Immature natural killer cell (primary cell): ENCODE measurements at places on chromosomes 5 and 9. TPM values are rescaled to one million over a fixed set of nuclear protein-coding genes. Genes with fewer than 3 reads are reported as not detected.

Gene RGMB
- polyA plus RNA-seq: 0.27 TPM

- no peaks in the 10 kb centered on the region for H3K36me3 ChIP-seq
- no peak for DNase-seq
- no peaks in the 10 kb centered on the region for H3K27me3 ChIP-seq
- H3K4me1 ChIP-seq: no peaks in the 10 kb centered on the region
- no peak overlapping the region for H3K4me3 ChIP-seq
Observed at GRCh38 chr5:109156885-109157284, 252.9 kb downstream of the PJA2 start.

Gene LECT2
- not detected for polyA plus RNA-seq

Gene ENTREP1
- not detected for polyA plus RNA-seq

Gene OR1Q1
- polyA plus RNA-seq: not detected

DNA sequence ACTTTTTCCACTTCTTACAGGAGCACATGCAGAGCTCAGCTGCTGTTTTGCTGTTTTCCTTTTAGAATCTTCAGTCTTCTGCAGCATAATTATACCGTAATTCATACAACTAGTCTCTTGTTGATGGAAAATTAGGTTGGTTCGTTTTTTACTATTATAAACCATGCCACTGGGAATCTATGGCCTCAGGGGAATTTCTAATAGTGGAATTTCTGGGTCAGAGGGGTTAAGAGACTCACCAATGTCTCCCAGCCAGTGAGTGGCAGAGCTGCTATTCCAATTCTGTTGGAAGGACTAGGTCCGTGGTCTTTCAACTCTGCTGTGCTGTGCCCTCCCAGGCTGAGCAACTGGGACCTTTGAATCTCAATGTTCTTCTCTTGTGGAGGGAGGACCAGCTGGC is 282.5 kb downstream of the ZSWIM6 start:
- H3K27me3 ChIP-seq: peaks cover 3% of the 10 kb centered on the region
- H3K4me3 ChIP-seq: no peak overlapping the region
- no peaks in the 10 kb centered on the region for H3K36me3 ChIP-seq
- H3K27ac ChIP-seq: no peak overlapping the region
- no peaks in the 10 kb centered on the region for H3K4me1 ChIP-seq

Gene FOXD4L3
- not detected for polyA plus RNA-seq

DNA sequence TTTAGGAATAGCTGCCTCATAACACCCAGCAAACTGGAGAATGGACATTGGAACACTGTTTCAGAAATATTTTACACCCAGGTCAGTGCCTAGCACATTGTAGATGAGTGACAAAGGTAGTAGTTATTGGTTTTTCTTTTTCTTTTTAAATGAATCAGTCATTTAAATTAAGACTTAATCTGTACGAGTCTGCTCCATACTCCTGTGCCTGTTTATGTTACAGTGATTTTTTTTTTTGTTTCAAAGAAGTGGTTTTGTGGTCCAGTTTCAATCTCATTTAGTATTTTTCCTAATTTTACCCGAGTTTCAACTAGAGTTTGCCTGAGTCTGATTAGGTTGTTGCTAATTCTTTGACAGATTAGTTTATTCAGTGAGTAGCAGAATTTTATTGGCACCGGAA is 16.2 kb downstream of the LMNB1 start:
- H3K27ac ChIP-seq: peak overlapping the region; percentile 20
- H3K4me1 ChIP-seq: peaks cover 6% of the 10 kb centered on the region
- peaks cover 3% of the 10 kb centered on the region for H3K36me3 ChIP-seq

GRCh38 chr5:97986069-97986468 is 787.4 kb upstream of the RGMB start:
- H3K4me1 ChIP-seq: no peaks in the 10 kb centered on the region
- H3K27me3 ChIP-seq: no peaks in the 10 kb centered on the region
- H3K4me3 ChIP-seq: no peak overlapping the region
- no peak for DNase-seq
- H3K36me3 ChIP-seq: no peaks in the 10 kb centered on the region

Gene FBP1
- 17.8 TPM for polyA plus RNA-seq

Gene CCL21
- polyA plus RNA-seq: not detected

- H3K4me1 ChIP-seq: no peaks in the 10 kb centered on the region
- no peak overlapping the region for H3K4me3 ChIP-seq
- H3K27me3 ChIP-seq: no peaks in the 10 kb centered on the region
Observed at GRCh38 chr9:792331-793260, 48.9 kb upstream of the DMRT1 start.

DNA sequence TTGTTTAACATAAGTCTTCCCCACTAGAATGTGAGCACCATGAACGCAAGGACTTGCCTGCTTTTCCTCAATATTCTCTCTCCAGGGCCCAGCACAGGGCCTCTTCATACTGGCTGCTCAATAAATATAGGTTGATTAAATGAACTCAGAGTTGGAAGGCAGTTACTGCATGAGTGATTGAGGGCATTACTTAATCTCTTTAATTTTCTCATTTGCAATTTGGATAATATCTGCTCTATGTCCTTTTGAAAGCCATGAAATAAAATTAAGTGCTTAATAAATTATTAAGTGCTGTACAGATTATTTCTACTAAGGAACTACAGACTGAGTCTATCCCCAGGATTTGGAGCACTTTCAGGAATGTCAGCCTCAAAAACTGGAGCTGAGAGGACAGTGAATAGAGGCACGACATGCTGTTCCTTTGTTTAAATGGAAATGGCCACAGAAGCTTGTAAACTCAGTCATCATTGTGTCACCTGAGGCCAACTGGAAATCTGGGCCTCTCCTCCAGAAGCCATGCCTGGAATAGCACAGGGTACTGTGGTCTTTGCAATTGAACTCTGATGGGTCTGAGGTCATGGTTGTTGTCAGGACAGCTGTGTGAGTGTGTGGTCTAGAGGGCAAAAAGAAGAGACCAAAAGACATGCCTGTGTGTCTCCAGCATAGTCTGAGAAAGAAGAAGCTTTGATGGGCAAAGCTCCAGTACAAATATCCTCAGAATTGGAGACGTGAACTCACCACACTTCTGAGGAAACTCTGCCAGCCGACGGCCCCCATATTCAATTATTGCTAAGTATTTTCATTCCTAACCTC is 86.1 kb downstream of the SH3TC2 start:
- no peak overlapping the region for H3K4me3 ChIP-seq
- no peak for DNase-seq
- H3K36me3 ChIP-seq: peaks cover 5% of the 10 kb centered on the region
- no peaks in the 10 kb centered on the region for H3K4me1 ChIP-seq

DNA sequence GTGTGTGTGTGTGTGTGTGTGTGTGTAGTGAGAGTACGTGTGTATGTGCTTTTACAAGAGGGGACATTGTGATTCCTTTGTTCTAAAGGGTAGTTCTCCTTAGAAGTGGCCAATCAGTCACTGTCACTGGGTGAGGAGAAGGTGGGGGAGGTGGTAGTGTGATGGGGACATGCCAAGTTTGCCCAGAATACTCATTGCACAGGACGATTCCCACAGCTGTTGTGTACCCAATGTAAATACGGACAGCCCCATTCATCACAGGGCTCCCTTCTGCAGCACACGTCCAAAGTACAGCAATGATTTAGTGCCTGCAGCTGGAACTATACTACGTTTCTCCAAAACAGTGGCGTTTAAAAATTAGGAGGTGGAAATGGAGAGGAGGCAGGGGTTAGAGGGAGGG is 287.8 kb downstream of the TLR4 start:
- no peaks in the 10 kb centered on the region for H3K36me3 ChIP-seq
- H3K27ac ChIP-seq: no peak overlapping the region
- H3K4me1 ChIP-seq: no peaks in the 10 kb centered on the region
- no peak for DNase-seq
- H3K27me3 ChIP-seq: peaks cover under 1% of the 10 kb centered on the region
- no peak overlapping the region for H3K4me3 ChIP-seq

Gene FAM163B
- polyA plus RNA-seq: not detected

DNA sequence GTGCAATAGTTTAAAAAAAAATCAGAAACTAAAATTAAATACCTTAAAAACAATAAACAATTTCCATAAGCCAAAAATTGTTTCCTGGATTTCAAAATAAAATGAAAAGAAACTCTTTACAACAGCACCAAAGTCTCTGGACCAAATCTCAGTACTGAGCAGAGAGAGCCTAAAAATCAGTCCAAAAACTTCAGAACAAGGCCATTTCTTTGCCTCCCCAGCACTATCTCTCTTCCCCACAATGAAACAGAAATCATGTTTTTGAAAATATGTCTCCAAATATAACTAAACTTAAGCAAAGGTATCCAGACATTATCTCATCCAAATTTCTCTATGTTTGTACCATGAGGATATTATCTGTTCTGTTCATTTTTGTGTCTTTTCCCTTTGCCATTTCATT is 1.0 kb downstream of the FREM1 start:
- H3K4me1 ChIP-seq: no peaks in the 10 kb centered on the region
- no peak for DNase-seq
- no peak overlapping the region for H3K4me3 ChIP-seq
- H3K27ac ChIP-seq: no peak overlapping the region
- H3K36me3 ChIP-seq: no peaks in the 10 kb centered on the region

Gene CXCL14
- polyA plus RNA-seq: not detected

DNA sequence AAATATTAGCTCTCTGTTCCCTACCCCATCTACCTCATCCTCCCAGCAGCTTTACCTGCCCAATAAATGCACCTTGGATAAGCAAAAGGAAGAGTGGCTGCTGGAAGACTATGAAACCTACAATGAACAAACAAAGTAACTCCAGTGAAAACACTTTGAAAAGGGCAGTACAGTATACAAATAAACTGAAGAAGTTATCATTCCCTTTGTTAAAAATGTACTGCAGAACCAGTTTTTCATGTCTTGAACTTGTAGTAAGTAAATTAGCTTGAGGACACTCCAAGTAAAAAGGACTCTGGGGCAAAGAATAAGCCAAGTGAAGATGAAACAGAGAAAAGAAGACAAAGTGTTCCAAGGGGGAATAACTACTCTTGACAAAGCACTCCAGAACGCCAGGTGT is 457.1 kb downstream of the DTWD2 start:
- H3K4me3 ChIP-seq: no peak overlapping the region
- no peak for DNase-seq
- no peaks in the 10 kb centered on the region for H3K4me1 ChIP-seq
- H3K36me3 ChIP-seq: no peaks in the 10 kb centered on the region
- no peak overlapping the region for H3K27ac ChIP-seq

- no peak overlapping the region for H3K27ac ChIP-seq
- DNase-seq: no peak
- peaks cover 9% of the 10 kb centered on the region for H3K4me1 ChIP-seq
- H3K36me3 ChIP-seq: no peaks in the 10 kb centered on the region
- peaks cover 16% of the 10 kb centered on the region for H3K27me3 ChIP-seq
- H3K4me3 ChIP-seq: no peak overlapping the region
Observed at GRCh38 chr9:129547869-129548570, 72.9 kb downstream of the C9orf50 start.

- no peaks in the 10 kb centered on the region for H3K36me3 ChIP-seq
- H3K4me1 ChIP-seq: no peaks in the 10 kb centered on the region
- no peak overlapping the region for H3K4me3 ChIP-seq
Observed at GRCh38 chr9:92474587-92474986, 7.7 kb downstream of the ASPN start.

- DNase-seq: no peak
- H3K27me3 ChIP-seq: no peaks in the 10 kb centered on the region
- H3K4me1 ChIP-seq: peaks cover 19% of the 10 kb centered on the region
- H3K27ac ChIP-seq: peak overlapping the region; percentile 49
- H3K4me3 ChIP-seq: no peak overlapping the region
Observed at GRCh38 chr5:42943931-42944631, 96.0 kb downstream of the ANXA2R start.

Gene FGFR4
- polyA plus RNA-seq: not detected

- H3K4me3 ChIP-seq: no peak overlapping the region
- no peak for DNase-seq
- H3K27me3 ChIP-seq: no peaks in the 10 kb centered on the region
- H3K27ac ChIP-seq: no peak overlapping the region
- no peaks in the 10 kb centered on the region for H3K36me3 ChIP-seq
- no peaks in the 10 kb centered on the region for H3K4me1 ChIP-seq
Observed at GRCh38 chr5:42396111-42396510, 27.1 kb upstream of the GHR start.

DNA sequence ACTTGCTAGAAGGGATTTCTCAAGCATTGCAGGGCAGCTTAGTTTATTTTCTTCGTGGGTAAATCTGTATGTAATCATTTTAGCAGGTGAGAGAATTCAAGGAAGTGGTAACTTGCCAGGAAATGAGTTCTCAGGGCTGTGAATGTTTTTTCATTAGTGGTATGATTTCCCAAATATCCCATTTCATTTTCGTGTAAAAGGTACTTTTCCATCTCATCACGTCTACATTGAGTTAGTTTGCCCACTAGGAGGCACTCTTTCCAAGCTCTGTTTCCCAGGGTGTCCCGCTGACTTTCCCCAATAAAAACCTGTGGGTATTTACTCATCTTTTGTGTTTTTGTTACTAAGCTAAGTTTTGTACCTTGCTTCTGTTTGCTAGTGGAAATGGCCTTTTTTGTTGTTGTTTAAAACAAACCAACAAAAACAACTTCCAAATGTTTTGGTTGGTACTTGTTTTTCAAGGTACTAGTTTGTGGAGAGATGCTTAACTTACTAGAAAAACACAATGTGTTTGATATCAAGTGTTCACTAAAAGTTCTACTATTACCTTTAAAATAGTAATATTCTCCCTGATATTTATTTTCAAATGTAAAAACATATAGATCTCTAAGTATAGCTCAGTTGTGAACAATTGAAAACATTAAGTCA is 373.6 kb downstream of the ADGRV1 start:
- H3K27ac ChIP-seq: no peak overlapping the region
- DNase-seq: peak; percentile 33
- H3K27me3 ChIP-seq: no peaks in the 10 kb centered on the region
- H3K36me3 ChIP-seq: no peaks in the 10 kb centered on the region

DNA sequence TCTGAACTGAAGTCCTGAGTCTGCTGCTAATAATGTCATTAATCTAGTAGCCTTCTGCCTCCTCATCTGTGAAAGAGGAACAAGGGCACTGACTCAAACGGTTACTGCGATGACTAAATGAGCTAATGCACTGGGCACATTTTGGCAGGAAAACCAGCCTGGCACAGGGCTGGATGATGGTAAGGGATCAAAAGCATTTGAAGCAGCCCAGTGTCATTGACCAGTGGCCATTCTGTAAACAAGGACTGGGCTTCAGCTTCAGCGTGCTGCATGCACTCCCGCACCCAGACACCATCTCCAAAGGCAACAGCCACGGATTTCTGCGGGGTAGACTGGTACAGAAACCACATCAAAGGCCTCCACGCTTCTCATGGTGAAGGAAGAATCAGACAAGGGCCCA is 8.0 kb downstream of the GCNT4 start:
- H3K4me1 ChIP-seq: peaks cover 16% of the 10 kb centered on the region
- DNase-seq: no peak
- H3K36me3 ChIP-seq: peaks cover 8% of the 10 kb centered on the region

Gene KCNV2
- not detected for polyA plus RNA-seq

- no peak overlapping the region for H3K27ac ChIP-seq
- no peak for DNase-seq
- H3K4me3 ChIP-seq: no peak overlapping the region
- H3K27me3 ChIP-seq: peaks cover 5% of the 10 kb centered on the region
- no peaks in the 10 kb centered on the region for H3K4me1 ChIP-seq
Observed at GRCh38 chr5:173862047-173862477, 26.1 kb upstream of the CPEB4 start.

GRCh38 chr9:110687497-110687896 is 18.9 kb downstream of the MUSK start:
- no peak overlapping the region for H3K4me3 ChIP-seq
- no peak overlapping the region for H3K27ac ChIP-seq
- DNase-seq: no peak
- H3K36me3 ChIP-seq: no peaks in the 10 kb centered on the region

GRCh38 chr5:39638813-39639212 is 214.0 kb upstream of the DAB2 start:
- H3K27me3 ChIP-seq: no peaks in the 10 kb centered on the region
- H3K27ac ChIP-seq: no peak overlapping the region
- no peaks in the 10 kb centered on the region for H3K36me3 ChIP-seq
- H3K4me1 ChIP-seq: no peaks in the 10 kb centered on the region
